ENCODE measurements at places on chromosomes 11 and 22.
A peak's percentile ranks its signal among the peaks of the same experiment; 100 is the strongest.

DNA sequence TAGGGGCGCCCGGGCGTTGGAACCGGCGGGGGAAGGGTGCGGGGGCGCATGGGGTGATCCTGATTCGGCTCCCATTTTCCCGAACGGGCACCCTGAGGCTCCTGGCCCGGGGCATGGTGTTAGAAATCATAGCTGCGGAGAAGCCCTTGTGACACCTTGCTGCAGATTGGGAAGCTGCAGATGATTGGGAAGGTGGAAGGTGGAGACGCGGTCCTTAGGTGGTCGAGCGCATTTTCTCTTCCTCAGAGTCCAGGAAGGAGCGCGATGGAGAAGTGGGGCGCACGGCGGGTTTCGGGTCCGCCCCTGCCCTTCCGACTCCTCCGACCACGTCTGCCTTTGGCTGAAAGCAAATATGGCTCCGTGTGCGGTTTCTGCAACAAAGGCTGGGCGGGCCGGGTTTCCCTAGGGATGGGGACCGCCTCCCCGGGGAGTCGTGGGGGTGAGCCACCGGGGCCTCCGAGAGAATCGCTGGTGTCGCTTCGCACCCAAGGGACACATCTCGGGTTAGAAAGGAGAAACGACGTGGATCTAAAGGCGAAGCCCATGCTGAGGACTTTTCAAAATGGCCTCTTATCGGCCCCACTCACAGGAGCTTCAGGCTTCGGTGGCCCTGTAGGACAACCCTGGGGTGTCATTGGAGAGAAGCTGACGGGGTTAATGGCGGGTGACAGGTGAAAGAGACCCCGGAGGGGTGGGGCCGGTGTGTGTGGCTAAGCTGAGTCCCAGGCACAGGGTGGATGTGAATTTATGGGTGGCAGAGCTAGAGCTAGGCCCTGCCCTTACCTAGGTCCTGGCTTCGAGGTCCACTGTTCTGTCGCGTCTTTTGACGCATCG lies 707 bp upstream of the FTH1 start:
- no peak for DNase-seq

DNA sequence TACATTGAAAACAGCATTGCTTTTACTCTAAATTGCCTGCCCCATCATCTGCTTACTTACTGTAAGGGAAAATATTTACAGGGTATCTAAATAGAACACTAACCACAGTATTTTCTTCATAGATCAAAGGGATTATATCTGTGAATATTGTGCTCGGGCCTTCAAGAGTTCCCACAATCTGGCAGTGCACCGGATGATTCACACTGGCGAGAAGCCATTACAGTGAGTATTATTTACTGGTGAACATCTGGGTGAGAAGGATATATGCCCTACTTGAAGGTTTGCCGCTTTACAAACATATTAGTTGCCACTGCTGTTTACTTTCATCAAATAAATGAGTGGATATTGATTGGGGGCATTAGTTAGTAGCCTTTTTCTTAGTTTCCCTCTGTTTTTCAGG lies 5.9 kb upstream of the CNTF start:
- DNase-seq, result no peak

GRCh38 chr11:130223291-130223971 lies 63.8 kb downstream of the ST14 start:
- no peak for DNase-seq

- DNase-seq, result no peak
Measured at GRCh38 chr22:22452211-22452610, 56.3 kb downstream of the ZNF280B start.

- no peak for DNase-seq
Measured at GRCh38 chr11:69367211-69367964, 73.4 kb downstream of the MYEOV start.

GRCh38 chr22:35478633-35479107 lies 62.0 kb upstream of the RASD2 start:
- DNase-seq, result no peak

- DNase-seq, result no peak
Measured at GRCh38 chr22:45469281-45470073, 33.2 kb upstream of the FBLN1 start.

DNA sequence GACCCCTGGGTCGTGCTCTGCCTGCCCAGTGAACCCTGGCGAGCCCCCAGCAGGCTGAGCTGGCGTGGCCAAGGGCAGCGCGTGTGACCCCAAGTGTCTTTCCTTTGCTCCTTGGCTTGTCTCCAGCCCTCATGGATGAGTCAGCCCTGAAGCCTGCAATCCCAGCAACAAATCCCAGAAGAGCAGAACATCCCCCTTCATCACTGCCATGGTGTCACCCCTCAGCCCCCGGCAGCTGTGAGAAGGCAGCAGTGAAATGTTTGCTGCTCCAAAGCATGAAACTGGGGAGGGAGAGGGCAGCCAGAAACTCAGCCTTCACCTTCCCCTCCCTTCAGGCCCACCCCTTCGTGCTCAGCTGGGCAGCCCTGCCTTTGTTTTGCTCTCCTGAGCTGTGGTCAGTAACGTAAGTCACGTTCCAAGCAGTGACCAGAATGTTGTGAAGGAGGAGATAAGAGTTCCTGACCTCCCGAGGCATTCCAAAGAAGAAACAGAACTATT lies 29.8 kb downstream of the ADAMTS15 start:
- peak; percentile 62 for DNase-seq
